ENCODE measurements at places on chromosomes 6 and 20.

- no peak for DNase-seq
These were observed 99.5 kb downstream of the CDKAL1 start for GRCh38 chr6:20633566-20634340.

DNA sequence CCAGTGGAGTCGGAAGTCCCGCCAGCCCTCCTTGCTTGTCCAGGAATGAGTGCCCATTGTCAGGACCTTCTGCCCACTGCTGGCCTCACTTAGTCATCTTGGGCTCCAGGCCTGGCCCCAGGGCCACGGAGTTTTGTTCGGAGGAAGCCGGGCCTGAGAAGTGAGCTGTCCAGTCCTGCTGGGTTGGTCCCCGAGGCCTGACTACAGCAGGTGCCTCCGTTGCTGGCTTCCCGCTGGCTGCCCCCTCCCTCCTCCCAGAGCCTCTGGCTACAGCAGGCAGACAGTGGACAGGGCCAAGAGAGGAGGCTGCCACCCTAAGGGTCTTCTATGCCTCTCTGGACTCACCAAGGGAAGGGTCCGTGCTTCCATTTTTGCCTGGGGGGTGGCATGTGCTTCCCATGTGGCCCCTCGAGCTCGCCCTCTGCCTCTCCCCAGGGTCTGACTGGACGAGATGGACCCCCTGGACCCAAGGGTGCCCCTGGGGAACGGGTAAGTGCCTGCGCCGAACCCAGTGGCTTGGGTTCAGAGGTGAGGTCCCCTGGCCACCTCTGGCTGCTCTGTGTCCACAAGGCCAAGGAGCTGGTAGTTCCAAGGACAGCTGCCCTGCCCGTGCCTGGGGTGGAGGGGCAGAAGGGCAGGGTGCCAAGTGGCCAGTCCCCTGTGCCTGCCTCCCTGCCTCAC is 2.8 kb downstream of the COL9A3 start:
- DNase-seq, result no peak

- no peak for DNase-seq
These were observed 197.9 kb downstream of the TRIM27 start for GRCh38 chr6:28725890-28726348.

DNA sequence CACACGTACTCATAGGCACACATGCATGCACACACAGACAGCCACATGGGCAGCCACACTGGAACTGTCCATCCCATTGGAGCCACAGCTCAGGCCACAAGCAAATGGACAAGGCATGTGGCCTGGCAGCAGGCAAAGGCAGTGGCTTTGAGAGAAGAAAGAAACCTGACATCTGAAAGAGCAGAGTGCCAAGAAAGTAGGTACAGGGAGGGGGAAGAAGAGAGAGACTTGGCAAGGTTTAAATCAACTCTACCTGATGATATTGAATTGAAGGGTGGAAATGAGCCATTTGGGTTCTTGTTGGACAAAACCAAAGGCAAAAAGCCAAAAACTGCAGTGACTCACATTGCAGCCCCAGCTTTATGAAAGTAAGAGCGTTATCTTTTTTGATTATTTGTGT is 142.7 kb downstream of the PCSK2 start:
- DNase-seq, result no peak

GRCh38 chr6:129661536-129662405 is 48.2 kb downstream of the ARHGAP18 start:
- no peak for DNase-seq

DNA sequence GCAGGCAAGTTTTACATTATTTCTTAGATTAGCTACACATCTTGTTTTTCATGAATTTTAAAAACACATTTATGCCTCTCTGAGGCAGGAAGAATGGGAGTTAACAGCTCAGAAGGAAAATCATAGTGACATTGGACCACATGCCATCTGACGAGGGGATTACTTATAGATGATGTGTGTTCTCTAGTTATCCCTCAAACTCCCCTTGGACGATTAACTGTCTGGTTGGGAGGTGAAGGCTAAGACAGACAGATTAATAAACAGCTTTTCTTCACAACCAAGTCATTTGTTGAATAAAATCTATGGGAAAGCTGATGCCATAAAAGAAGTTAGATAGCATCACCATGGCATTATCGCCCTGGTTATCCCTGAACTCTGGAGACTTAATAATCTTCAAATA is 80.0 kb upstream of the PREP start:
- DNase-seq, result no peak

- DNase-seq, result no peak
These were observed 51.9 kb downstream of the GCLC start for GRCh38 chr6:53492860-53493634.

GRCh38 chr6:39059496-39060310 is 11.1 kb downstream of the GLP1R start:
- no peak for DNase-seq

DNA sequence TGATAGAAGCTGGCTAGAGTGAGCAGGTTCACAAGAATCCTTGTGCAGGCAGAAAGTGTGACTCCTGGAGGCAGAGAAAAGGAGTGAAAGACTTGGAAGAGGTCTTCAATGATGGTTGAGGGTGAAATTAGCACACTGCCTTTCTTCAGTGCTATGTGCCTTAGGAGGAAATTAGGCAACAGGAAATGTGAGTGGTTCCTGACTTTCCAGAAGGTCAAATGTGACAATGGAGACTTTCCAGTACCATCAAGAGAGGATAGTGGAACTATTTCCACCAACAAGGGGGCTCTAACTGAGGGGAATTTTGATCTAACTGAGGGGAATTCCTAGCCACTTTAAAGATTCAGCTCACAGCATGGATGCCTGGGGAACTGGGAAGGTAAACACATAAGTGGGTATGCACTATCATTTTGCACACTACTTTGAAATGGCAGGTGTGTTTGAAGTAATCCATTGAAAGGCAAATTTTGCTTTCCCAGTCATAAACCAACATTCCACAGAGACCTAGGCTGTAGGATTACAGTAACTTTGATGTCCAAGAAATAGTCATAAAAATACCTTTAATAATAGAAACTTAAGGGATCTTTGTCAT is 90.0 kb downstream of the PERP start:
- no peak for DNase-seq
